ENCODE measurements at places on chromosomes 12 and 14.

DNA sequence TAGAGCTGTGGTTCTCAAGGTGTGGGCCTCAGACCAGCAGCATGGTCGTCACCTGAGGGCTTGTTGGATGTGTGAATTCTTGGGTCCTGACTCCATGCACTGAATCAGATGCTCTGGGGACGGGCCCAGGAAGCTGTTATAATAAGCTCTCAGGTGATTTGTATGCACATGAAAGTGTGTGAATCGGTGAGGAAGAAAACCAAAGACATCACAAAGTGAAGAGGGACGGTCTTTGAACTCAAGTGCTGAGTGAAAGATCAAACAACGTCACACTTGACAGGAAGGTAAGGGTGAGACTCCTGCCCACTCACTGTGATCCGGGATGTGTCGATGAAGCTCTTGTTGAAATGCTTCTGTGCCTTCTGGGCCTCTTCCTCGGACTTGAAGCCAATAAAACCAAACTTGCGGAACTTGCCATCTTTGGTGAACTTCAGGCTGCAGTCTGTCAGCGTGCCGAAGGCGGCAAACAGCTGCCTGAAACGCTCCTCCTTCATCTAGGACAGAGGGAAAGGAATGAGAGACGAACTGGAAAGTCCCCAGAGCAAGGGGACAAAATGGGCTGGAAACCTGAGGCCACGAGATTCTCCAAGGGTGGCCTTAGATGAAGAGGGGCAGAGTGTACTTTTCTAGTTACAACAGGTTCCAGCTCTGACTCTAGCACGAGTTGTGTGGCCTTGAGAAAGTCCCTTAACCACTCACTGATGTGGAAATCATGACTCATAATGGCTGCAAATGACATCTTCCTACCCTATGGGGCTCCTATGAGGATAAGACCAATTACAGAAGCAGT, 4.0 kb downstream of the RBM19 start:
- peak; percentile 38 for DNase-seq

- DNase-seq: no peak
Observed at GRCh38 chr14:54590481-54590880, 23.6 kb downstream of the SAMD4A start.

GRCh38 chr12:15601210-15601800, 187.9 kb downstream of the EPS8 start:
- no peak for DNase-seq

DNA sequence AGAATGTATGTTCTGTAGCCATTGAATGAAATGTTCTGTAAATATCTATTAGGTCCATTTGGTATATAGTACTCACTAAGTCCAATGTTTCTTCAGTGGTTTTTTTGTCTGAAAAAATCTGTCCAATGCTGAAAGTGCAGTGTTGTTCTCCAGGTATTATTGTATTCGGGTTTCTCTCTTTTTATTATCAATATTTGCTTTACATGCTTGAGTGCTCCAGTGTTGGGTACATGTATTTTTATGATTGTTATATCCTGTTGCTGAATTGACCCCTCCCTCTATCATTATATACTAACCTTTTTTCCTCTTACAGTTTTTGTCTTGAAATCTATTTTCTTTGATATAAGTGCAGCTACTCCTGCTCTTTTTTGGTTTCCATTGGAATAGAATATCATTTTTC, 382.2 kb downstream of the CCER1 start:
- no peak for DNase-seq

- DNase-seq: no peak
Observed at GRCh38 chr12:103645202-103645601, 58.1 kb downstream of the STAB2 start.

- no peak for DNase-seq
Observed at GRCh38 chr12:16608946-16609539, 3.1 kb upstream of the LMO3 start.

DNA sequence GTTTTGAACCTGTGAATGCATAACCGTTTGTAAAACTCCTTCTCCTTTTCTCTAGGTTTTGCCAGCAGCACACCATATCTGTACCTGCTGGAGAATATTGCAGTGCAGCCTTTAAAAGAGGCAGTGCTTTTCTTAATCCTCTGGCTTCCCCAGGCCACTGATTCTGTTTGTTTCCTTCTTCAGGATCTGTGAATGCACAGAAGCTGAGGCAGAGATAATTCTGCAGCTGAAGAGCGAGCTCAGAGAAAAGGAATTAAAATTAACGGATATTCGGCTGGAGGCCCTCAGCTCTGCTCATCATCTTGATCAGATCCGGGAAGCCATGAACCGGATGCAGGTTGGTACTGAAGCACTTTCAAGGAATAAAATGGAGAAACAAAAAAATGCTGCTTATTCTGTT, 348.7 kb downstream of the NAV3 start:
- DNase-seq: no peak

GRCh38 chr12:2194060-2194459, 141.3 kb downstream of the CACNA1C start:
- no peak for DNase-seq

GRCh38 chr12:87779016-87779415, 250.2 kb downstream of the C12orf50 start:
- no peak for DNase-seq

GRCh38 chr14:34237677-34238076, 224.4 kb downstream of the SPTSSA start:
- no peak for DNase-seq

DNA sequence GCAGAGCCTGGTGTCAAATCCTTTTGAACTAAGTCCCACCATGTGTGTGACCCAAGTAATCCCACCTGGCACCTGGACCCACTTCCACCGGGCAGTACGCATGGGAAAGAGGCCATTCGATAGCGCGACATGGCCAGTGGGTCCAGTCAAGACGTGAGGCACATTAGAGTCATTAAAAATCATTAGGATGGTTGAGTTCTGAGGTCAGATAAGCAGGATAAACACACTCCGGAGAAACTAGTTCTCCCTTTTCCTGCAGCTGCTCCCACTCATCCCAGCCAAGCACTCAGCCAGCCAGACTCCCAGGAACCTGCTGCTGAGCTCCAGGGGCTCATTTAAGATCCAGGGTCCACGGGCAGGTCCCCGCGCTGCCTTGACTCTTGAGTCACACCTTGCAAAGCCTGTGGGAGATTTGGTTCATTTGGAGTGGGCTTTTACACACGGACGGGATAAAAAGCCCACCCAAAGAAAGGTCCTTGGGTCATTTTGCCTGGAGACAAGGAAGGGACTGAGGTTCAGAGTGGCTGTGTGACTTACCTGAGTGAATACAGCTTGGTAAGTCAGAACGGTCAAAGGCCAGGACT, 313.9 kb downstream of the BCL11B start:
- no peak for DNase-seq

GRCh38 chr14:55807053-55807880, 227.3 kb downstream of the KTN1 start:
- peak; percentile 84 for DNase-seq

DNA sequence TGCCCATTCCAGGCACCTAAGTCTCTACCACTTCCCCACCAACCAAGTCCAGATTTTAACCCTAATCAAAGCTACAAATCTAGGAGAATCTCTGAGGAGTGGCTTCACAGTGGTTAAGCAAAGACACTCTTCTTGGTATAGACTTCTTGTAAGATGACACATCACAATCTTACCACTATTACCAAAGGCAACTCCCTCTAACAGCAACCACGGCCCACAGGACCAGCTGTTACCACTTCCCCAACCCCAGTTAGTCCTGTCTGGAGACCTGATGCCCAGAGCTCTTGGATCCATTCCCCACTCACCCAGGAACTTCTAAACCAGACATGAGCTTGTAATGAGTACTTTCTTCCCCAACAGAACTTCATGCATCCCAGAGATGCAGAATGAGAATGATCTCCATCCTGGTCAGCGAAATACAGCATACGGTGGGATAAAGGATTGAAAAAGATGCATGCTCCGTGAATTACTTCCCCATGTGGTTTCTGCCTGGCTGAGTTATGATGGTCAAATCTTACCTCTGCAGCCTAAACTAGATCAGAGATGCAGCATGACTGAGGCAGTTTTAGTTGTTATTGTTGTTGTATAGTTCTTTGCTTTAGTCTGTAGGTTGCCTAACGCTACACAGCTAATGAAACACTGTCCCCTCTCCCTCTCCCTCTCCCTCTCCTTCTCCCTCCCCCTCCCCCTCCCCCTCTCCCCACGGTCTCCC, 87.7 kb upstream of the FOXN3 start:
- DNase-seq: peak; percentile 34

GRCh38 chr14:93965946-93966474, 10.4 kb downstream of the ASB2 start:
- DNase-seq: no peak

DNA sequence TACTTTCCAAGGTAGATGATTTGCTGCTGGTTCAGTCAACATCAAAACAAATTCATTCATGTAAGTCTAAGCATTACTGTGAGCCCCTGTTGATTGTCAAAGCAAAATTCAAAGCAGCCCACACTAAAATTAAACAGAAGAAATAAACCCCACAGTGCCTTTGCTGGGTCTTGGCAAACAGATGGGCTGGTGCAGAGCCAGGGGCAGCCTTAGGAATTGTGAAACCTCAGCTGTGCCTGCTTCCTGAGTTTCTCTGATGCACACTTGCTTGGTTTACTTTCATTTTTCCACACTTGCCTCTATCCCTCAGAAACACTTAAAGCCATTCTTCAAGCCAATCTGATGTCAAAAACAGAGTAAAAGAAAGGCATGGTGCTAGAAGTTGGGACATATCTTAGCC, 6.6 kb upstream of the PLEKHG7 start:
- DNase-seq: no peak

DNA sequence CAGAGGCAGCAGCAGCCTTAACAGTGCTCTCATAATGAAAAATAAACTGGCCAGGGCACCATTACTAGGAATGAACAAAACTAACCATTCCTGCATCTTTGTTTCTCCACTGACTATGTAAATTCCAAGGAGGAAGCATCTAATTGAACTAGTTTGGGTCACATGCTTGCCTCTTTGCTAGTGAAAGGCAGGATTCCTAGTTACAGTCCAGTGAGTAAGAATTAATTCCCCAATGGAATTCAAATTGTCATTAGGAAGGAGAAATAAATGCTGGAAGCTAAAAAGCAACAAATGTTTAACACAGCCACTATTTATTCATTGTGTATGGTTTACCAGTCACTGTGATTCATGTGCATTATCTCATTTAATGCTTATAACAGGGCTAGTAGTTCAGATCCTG, 316.0 kb downstream of the CCDC91 start:
- DNase-seq: no peak

- no peak for DNase-seq
Observed at GRCh38 chr14:68164711-68165113, 345.1 kb downstream of the RAD51B start.

DNA sequence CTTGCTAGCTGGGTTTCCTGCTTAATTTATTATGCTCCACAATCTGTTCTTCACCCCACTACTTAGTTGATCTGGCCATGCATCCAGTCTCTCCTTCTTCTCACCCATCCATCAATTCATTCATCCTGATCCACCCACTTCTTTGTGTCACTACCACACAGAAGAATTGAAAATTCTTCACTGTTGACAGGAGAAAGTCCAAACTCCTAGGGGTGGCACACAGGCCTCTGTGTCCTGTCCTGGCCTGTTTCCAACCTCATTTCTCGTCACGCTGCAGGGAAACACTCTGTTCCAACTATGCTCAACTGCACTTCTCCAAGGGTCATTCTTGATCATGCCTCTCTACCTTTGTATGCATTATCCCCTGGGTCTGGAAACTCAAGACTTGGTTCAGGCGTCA, 10.6 kb upstream of the KRT83 start:
- no peak for DNase-seq

DNA sequence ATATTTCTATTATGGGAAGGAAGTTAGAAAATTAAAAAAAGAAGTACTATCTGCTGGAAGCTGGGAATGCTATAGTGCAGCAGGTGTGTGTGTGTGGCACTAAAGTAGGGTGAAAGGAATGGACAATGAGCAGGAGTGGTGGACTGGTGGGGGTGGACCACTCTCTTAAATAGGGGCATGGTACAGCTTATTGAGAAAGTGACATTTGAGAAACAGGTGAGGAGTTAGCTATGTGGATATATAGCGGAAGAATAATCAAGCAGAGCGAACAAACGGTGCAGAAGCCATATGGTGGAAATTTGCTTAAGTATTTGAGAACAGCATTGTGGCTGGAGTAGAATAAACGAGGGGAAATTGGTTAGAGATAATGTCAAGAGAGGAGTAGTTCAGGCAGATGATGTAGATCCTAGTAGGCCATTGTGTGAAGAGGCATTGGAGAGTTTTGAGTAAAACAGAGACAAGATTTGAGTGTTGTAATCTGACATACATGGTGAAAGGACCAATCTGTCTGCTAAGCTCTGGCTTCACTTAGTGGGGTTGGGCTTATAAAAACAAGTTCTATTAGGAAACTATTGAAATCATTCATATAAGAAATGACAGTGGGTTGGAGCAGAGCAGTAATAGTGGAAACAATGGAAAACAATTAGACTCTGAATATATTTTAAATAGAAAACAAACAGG, 149.2 kb upstream of the SYT10 start:
- no peak for DNase-seq

DNA sequence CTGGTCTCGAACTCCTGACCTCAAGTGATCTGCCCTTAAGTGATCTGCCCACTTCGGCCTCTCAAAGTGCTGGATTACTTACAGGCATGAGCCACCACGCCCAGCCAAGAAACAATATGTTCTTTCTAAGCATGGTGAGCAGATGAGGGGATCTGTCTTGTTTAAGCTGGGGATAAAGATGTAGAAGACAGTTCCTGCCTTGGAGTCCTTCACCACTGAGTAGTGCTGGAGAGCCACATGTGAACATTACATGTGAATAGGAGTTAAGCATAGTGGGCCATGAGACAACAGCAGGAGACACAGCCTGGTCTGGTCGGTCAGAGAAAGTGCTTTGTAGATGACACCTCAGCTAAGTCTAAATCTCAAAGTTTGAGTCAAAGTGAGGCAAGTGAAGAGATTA, 26.0 kb downstream of the TMBIM6 start:
- no peak for DNase-seq

GRCh38 chr14:33210311-33210710, 271.6 kb downstream of the NPAS3 start:
- DNase-seq: no peak

DNA sequence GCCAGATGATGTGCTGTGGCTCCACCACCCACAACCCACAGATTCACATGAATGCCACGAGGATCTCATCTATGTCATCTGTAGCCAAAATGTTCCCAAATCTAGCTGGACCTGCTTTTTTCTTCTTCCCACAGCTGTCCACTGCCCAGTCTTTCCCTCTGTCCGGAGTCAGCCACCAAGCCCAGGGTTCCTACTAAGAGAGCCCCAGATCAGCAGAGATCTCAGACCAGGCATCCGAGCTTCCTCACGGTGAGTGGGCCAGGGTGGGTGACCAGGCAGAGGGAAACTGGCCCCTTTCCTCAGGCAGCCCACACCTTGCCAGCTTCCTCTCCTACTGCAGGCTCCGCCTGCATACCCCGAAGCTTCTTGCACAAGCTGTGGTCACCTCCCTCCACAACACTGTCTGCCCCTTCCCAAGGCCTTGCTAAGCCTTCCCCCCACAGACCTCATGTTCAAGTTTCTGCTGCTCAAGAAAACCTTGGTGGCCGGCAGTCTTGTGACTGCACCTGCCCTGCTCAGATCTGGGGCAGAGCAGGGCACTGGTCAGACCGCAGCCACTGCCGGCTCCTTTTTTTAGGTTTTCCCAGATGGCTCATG, 81.4 kb downstream of the ACTN1 start:
- no peak for DNase-seq

- DNase-seq: no peak
Observed at GRCh38 chr12:2732290-2732689, 62.5 kb upstream of the FKBP4 start.

Measured in CD4-positive, alpha-beta T cell treated with Interleukin-2 at 100 ng/mL for 4 hours (primary cell).